ENCODE measurements at places on chromosomes 2 and 18.

DNA sequence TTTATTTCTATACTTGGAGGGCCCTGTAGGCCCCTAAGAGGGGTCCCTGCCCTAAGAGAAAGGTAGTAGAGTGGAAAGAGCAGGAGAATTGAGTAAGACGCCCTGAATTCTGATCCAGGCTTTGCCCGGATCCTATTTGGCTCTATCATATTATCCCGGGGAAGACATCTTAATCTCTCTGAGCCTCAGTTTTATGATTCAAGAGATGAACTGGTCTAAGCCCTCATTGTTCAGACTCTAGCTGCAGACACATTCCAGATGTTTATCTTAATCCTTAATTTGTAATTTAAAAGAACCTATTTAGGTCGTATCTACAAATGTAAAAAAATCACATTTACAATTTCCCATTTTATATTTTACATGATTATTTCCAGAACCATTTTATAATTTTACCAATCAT, 220.1 kb downstream of the AGPS start:
- DNase-seq: no peak

DNA sequence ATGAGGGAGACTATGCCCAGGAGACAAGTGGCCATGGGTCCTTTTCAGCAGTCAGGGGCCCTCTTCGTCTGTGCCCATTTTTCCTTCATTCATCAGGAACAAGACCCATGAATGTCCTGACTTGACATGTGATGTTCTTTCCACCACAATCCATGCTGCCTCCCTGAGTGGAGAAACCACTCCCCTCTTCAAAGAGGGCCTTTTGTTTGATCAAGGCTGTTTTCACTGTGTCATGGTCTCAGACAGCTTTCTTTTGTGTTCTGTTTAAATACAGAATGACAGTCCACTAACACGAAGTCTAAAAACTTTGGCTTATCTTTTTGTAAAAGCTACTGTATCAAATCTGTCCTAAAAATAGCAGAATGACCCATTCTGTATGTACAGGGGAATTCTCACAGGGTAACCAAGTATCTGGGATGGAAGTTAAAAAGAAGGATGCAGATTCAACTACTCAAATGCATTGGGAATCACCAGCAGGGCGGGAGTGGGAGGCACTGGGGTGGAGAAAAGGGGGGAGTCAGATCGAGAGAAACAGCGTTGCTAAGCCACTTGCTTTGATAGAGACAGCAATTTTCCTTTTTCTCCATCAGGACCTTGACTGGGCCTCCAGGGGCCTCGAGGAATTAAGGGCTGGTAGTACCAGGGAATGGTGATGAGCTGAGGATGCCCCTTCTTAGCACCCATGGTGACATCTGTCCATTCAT, 13.9 kb downstream of the LRP2 start:
- DNase-seq: no peak

- DNase-seq: no peak
Measured at GRCh38 chr18:77049938-77050337, 82.6 kb downstream of the MBP start.

DNA sequence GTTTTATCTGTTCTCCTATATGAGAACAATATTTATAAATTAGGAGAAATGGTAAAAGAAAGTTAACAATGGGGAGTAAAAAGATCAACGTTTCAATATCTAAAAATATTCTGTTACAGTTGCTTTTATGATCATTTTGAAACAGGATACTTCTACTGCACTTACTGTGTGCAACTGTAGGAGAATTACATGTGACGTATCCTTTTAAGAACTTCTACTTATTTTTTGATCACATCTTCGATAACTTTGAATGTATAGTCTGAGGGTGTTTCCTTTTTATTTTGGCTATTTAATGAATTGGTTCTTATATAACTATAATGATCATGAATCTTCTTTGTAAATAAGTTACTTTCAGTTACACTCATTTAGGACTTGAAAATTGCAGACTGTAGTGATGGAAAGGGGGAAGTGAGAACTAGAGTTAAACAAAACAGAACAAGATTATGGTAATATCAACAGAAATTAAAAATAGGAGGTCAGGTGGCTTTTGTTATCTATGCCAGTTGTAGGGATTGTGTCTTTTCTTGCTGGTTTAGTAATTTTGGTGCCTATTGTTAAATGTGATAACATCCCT, 109.9 kb downstream of the MSTN start:
- no peak for DNase-seq

GRCh38 chr18:38427234-38427633, 861.6 kb upstream of the CELF4 start:
- DNase-seq: no peak

- DNase-seq: no peak
Measured at GRCh38 chr2:164151522-164151921, 415.7 kb upstream of the FIGN start.

DNA sequence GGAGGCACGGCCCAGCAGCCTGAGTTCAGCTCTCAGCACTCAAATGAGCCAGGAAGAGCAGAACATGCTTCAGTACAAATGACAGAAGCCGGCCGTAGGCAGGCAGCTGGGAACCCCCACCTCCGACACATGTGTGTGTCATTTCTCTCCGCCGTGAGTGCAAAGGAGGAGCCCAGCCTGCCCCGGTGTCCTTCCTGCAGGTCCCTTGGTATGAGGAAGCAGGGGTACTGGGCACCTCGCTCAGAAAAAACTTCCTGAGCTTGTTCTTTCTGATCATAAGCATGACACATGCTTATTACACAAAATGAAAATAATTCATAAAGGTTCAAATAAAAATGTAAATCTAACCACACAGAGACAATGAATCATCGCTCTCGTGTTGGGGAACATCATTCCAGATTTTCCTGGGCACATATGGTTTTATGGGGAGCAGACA, 35.3 kb downstream of the KCNF1 start:
- DNase-seq: no peak

DNA sequence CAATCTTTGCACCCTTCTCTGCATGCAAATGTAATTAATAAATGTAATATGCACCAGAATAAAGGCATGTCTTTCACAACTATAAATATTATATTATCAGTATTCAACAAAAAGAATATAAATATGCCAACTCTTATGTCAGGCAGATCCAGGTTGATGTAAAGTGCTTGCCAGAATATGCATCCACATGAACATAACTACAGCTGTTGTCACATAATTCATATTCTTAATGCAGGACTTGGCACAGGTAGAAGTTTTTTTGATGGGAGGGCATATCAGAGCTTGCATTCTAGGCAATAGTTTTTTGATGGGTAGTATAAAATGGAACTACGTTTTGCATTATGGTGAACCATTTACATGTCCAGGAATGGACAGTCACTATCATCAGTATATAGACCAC, 544.3 kb downstream of the ZNF804A start:
- no peak for DNase-seq

All from effector memory CD4-positive, alpha-beta T cell (primary cell).